GM18507 (cell line): ENCODE measurements at places on chromosomes 11 and 22.

- DNase-seq = no peak
Observed at GRCh38 chr11:48109046-48109666, 107.5 kb upstream of the OR4B1 start.

- no peak for DNase-seq
Observed at GRCh38 chr11:100543386-100543785, 143.7 kb upstream of the ARHGAP42 start.

- DNase-seq = no peak
Observed at GRCh38 chr11:119614222-119615002, 114.6 kb downstream of the NECTIN1 start.

DNA sequence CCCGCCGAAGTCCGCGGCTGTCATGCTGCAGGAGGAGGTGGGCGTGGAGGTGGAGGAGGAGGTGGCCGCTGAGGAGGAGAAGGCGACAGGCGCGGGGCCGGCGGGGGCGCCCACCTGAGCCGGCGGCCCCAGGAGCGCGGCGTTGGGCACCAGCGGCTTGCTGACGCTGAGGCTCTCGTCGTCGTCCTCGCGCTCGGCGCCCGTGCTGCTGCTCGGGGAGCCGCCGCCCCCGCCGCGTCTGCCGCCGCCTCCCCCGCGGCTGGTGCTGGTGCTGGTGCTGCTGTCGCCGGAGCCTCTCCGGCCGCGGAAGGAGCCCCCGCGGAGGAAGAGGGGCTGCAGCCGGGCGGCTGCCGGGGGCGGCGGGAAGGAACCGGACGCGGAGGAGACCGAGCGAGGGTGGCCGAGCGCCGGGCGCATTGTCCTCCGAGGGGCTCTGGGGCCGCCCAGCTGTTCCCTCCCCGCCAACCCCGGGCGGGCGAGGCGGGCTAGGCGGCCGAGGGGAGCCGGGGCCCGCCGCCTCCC is 388 bp downstream of the TMEM121B start:
- no peak for DNase-seq

GRCh38 chr11:126547161-126547560 is 191.7 kb downstream of the ST3GAL4 start:
- no peak for DNase-seq

DNA sequence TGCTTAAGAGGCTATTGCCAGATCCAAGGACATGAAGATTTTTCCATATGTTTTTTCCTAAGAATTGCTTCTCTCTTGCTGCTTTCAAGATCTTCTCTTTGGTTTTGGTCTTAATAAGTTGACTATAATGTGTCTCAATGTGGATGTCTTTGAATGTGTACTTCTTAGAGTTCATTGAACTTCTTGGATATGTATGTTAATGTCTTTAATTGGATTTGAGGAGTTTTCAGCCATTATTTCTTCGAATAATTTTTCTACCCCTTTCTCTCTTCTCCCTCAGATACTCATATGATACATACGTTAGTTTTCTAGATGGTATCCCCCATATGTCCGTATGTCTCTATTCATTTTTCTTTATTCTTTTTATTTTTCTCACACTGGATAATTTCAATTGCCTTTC is 13.2 kb downstream of the CABIN1 start:
- no peak for DNase-seq

DNA sequence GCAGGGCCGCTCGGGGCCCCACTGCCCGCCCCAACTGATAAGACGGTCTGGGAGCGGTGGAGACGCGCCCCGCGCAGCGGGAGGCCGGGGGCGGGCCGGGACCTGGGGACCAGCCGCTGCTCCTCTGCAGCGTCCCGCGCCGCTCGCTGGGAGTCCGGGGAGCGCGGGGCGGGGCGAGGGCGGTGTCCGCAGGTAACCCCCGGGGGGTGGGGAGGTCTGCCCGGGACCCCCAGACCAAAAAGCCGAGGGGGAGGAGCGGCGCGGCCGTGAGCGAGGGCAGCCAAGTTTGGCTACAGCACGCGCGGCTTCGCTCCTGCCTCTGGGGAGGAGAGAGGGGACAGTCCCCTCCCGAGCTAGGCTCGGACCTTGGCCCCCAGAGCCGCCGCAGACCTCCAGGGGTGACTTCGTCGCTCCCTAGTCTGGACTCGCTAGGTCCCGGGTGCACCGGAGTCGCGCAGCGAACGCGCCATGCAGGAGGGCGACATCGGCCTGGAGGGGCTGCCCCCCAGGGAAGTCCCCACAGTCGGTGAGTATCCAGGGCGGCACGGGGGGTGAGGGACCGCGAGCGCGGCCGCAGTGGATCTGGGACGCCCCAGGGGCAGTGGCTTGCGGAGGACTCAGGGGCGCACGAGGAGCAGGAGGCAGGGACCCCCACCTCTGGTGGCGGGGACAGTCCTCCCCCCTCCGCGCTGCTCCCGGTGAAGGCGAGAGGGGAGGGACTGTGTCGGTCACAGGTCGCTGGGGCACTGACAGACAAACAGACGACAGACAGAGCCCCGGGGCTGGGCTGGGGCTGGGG is 92.3 kb upstream of the ANO1 start:
- DNase-seq = no peak

- no peak for DNase-seq
Observed at GRCh38 chr22:32333141-32333768, 24.4 kb upstream of the RFPL3 start.

DNA sequence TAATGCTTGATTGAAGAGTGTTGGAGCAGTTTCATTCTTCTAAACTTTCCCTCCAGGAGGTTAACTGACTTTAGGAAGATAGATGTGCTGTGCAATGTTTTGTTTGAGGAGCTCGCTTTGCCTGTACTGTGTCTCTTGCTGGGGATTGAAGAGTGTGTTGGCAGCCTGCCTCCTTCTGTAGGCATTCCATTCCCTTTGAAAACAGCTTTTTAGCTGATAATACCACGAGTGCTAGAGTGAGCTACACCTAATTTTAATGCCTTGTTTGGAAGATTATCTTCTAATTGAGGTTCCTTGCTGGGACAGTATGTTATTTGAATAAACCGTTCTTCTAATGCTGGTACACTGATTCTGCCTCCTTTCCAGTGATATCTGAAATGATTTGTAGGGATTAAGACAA is 7.2 kb downstream of the DDX10 start:
- DNase-seq = no peak

GRCh38 chr11:44179173-44179572 is 83.7 kb downstream of the EXT2 start:
- no peak for DNase-seq

GRCh38 chr22:17472932-17473331 is 90.4 kb upstream of the SLC25A18 start:
- DNase-seq = no peak

DNA sequence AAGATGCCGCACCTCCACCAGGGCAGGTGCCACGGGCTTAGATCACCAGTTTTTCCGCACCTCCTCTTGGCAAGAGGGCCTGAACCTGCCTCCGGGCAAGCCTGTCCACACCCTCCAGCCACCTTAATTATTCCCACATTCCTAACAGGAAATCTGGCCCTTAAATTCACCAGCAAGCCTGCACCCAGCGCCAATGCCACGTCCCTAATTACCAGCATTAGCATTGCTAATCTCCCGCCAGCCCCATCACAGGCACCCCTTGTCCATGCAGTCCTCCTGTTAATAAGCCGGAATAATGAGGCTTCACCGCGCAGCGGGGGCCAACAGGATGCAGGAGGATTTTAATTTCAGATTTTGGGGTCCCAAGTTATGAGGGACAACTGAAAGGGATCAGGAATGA is 69.7 kb downstream of the PHF21B start:
- DNase-seq = no peak

DNA sequence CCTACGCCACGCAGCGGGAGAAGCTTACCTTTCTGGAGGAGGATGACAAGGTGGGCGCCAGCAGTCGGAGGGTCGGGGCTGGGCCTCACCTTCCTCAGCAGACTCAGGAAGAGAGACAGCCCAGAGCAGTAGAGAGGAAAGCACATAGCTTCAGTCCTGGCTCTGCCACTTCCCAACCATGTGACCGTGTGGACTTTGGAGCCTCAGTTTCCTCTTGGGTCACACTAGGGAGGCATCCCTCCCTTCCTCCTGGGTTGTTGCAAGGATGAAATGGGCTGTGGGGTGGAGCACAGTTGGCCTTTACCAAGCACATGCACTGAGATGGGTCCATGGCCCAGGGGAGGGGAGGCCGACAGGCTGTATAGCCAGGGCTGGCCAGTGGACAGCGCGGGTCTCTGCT is 12.9 kb downstream of the DPP3 start:
- DNase-seq = no peak

- no peak for DNase-seq
Observed at GRCh38 chr11:843818-844692, 1.4 kb downstream of the TSPAN4 start.

DNA sequence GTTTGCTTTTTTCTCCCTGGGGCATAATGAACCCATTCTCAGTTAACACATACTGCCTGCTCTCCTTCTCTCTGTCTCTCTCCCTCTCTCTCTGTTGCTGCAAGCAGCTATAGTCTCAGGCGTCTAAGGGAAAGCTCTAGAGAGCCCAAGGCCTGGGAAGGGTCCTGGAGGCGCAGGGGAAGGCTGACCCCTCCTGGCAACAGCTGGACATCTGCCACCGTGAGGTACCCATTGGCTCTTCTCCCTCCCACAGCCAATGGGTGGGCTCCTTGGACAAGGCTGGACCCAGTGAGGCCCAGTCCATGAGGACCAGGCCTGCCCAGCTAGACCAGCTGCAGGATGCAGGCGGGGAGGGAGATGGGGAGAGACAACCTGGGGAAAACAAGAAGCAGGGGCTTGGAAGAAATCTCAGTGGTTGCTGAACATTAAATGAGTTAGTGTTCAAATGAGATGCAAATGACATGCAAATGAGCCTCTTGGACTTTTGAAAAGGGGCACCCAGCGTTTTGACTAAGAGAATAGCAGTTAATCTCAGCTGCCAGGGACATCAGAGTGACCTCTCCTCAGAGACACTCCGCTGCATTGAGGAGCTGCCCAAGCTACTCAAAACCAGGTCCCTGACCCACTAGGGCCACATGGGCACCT is 349.7 kb downstream of the BUD13 start:
- DNase-seq = no peak

DNA sequence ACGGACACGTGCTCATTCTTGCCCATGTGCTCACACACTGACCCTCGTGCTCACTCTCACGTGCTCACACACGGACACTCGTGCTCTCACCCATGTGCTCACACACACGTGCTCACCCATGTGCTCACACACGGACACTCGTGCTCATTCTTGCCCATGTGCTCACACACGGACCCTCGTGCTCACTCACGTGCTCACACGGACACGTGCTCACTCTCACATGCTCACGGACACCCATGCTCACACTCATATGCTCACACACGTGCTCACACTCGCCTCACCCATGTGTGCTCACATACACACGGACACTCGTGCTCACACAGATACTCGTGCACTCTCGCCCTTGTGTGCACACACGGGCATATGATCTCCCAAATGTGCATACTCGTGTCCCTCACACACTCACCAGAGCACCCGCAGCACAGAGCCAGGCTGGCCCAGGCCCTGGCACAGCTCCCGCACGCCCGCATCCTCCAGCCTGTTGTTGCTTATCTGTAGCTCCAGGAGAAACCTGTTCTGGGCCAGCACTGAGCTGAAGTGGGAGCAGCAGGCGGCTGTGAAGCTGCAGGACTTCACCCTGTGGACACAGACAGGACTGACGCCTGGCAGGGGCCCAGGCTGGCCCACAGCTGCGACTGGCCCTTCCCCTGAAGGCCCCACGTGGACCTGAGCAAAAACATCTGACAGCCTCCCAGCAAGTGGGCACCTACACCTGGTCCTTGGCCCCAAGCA is 9.3 kb downstream of the RNH1 start:
- DNase-seq = no peak

DNA sequence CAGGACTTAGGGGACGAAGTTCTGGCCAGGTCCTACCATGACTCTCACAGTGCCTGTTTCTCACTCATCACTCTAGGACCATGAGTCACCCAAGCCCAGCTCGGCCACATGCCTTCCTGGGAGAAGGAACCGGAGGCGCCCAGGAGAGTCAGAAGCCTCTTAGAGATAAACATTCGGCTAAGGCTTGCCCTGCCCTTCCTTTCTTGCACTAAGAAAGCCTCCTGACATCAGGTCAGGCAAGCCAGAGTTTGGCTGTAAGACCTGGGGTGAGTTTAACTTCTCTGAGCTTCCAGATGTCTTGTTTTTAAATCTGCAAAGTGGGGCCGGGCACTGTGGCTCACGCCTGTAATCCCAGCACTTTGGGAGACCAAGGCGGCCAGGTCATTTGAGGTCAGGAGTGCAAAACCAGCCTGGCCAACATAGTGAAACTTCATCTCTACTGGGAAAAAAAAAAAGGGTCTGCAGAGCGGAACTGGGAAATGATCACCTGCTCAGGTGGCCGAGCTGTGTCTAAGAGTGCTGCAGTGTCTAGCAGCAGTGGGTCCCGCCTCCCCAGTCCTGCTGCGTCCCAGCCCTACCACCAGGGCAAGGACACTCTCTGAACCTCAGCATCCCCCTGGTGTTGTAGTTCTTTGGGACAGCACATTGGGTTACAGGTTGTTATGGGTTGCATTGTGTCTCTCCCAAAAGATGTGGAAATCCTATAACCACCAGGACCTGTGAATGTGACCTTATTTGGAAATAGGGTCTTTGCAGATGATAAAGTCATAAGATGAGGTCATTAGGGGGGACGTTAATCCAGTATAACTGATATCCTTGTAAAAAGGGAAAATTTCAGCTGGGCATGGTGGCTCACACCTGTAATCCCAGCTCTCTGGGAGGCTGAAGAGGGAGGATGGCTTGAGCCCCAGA is 1.8 kb upstream of the CARS1 start:
- no peak for DNase-seq

- no peak for DNase-seq
Observed at GRCh38 chr22:27780161-27780575, 21.4 kb downstream of the MN1 start.

GRCh38 chr11:132793831-132794230 is 738.5 kb downstream of the OPCML start:
- DNase-seq = no peak

DNA sequence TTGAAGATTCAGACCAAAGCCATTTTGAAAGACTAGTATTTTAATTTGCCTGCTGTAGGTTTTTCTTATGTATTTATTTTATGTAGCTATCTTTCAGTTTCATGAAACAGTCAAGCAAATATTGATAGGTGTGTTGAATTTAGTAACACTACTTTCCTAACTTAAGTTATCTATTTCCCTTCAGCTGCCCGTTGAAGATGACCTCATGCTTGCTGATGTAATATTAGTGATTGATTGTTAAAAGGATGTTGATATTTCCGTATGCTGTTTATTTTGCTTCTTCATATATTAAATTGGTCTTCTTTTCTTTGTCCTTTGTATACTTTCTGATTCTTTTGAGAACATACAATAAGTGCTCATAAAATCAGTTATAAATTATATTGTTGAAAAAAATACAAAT is 86.8 kb upstream of the CHORDC1 start:
- no peak for DNase-seq

GRCh38 chr11:121958323-121958970 is 157.6 kb downstream of the BLID start:
- DNase-seq = no peak

DNA sequence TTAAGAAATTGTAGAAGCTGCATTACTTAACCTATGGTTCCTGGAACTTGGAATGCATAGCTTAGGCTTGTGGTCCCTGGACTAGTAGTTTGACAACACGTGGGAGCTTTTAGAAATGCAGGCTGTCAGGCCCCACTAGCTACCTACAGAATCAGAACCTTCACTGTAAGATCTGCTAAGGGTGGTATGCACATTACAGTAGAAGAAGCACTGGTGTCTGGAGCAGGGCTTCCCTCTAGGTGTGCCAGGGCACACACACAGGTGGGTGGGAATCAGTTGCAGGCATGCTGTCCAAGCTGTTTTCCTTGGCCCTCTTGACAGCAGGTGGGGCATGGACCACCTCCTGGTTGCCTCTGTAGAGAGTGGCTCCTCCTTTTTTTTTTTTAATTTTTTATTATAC is 8.8 kb downstream of the NNMT start:
- DNase-seq = no peak

- DNase-seq = no peak
Observed at GRCh38 chr11:22792497-22792896, 37.1 kb downstream of the SVIP start.

- DNase-seq = no peak
Observed at GRCh38 chr22:41041532-41041931, 50.9 kb upstream of the EP300 start.
